Transverse colon (tissue), 4 donors: ENCODE measurements at places on chromosomes 2 and 18. TPM values are rescaled to one million over a fixed set of nuclear protein-coding genes. Genes with fewer than 3 reads are reported as not detected.

Gene SLC38A11
- total RNA-seq = not detected

Gene MZT2B
- 121 TPM for total RNA-seq

Gene FEZ2
- 40.8 TPM for total RNA-seq

Gene ATP5MC3
- 105 TPM for total RNA-seq

Gene PLEK
- 3.0 TPM for total RNA-seq

DNA sequence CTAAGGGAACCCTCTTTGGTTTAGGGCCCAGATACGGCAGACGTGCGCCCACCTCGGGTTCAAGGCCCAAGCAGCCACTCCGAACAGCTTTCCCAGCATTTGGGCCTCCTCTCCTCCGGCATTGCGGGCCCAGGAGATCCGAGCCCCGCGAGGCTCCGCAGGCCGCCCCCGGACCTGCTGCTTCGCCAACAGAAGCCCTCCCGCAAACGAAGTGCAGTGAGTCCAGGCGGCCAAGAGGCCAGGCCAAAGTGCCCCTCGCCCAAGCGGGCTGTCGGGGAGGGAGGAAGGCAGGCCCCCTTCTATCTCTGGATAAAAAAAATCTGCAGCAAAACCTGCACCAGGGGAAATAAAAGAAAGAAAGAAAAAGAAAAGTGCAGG is 6.0 kb downstream of the EN1 start:
- H3K4me1 ChIP-seq = peaks cover 28% of the 10 kb centered on the region
- peaks cover 100% of the 10 kb centered on the region for H3K27me3 ChIP-seq
- H3K27ac ChIP-seq = no peak overlapping the region
- H3K4me3 ChIP-seq = no peak overlapping the region
- DNase-seq = no peak
- no peaks in the 10 kb centered on the region for H3K36me3 ChIP-seq

- no peak overlapping the region for H3K4me3 ChIP-seq
- no peaks in the 10 kb centered on the region for H3K27me3 ChIP-seq
- no peaks in the 10 kb centered on the region for H3K36me3 ChIP-seq
- no peaks in the 10 kb centered on the region for H3K4me1 ChIP-seq
- H3K27ac ChIP-seq = no peak overlapping the region
Measured at GRCh38 chr2:99928470-99929053, 213.8 kb downstream of the AFF3 start.

DNA sequence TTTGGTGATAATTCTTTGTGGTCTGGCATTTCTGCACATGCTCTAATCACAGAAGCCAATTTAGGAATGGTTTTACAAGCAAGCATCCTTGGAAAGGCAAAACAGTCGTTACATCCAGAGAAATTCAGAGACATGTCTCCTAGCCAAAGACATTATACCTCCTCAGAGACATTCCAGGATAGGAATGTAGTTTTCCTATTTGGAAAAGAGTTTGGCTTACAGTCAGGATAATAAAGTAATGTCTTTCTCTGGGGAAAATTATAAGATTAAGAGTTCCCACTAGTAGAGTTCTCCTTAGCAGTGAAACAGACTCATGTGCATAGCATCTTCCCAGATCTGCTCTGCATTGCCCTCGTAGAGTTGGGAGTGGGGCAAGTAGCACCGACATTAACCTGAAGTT is 753.6 kb upstream of the TMEFF2 start:
- no peak overlapping the region for H3K4me3 ChIP-seq
- no peak overlapping the region for H3K27ac ChIP-seq
- no peak for DNase-seq
- no peaks in the 10 kb centered on the region for H3K36me3 ChIP-seq
- H3K4me1 ChIP-seq = no peaks in the 10 kb centered on the region

- no peak overlapping the region for H3K4me3 ChIP-seq
- H3K27me3 ChIP-seq = no peaks in the 10 kb centered on the region
- no peak for DNase-seq
- H3K27ac ChIP-seq = no peak overlapping the region
- H3K4me1 ChIP-seq = no peaks in the 10 kb centered on the region
Measured at GRCh38 chr18:79608069-79608468, 71.5 kb upstream of the CTDP1 start.

- H3K36me3 ChIP-seq = no peaks in the 10 kb centered on the region
- peaks cover 92% of the 10 kb centered on the region for H3K4me1 ChIP-seq
- H3K27ac ChIP-seq = no peak overlapping the region
- no peaks in the 10 kb centered on the region for H3K27me3 ChIP-seq
- H3K4me3 ChIP-seq = no peak overlapping the region
Measured at GRCh38 chr2:113898081-113898480, 8.2 kb downstream of the ACTR3 start.

GRCh38 chr2:197786010-197786877 is 1.1 kb upstream of the BOLL start:
- no peaks in the 10 kb centered on the region for H3K36me3 ChIP-seq
- H3K4me3 ChIP-seq = peak overlapping the region; percentile 34
- DNase-seq = peak; percentile 41
- H3K27me3 ChIP-seq = peaks cover 40% of the 10 kb centered on the region

GRCh38 chr2:3348767-3349166 is 28.9 kb downstream of the EIPR1 start:
- no peak for DNase-seq
- no peaks in the 10 kb centered on the region for H3K27me3 ChIP-seq

DNA sequence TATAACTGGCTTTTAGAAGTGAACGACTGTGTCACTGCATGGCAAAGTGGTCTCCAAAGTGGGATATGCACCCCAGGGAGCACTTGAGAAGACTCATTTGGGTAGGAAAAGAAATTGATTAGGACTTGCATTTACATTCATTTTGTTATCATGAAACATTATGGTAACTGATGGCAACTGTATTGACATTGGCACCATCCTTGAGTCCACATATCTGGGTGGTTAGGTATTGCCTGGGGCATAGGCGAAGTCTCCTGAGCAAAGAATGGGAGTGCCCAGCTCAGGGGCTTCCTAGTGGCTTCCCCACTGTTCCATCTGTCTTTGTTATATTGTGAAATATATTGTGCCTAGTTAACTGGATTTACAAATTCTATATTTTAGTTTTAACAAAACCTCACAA is 29.2 kb downstream of the SPATS2L start:
- H3K27ac ChIP-seq = peak overlapping the region; percentile 41
- H3K36me3 ChIP-seq = no peaks in the 10 kb centered on the region
- no peak overlapping the region for H3K4me3 ChIP-seq
- no peaks in the 10 kb centered on the region for H3K27me3 ChIP-seq
- no peak for DNase-seq

DNA sequence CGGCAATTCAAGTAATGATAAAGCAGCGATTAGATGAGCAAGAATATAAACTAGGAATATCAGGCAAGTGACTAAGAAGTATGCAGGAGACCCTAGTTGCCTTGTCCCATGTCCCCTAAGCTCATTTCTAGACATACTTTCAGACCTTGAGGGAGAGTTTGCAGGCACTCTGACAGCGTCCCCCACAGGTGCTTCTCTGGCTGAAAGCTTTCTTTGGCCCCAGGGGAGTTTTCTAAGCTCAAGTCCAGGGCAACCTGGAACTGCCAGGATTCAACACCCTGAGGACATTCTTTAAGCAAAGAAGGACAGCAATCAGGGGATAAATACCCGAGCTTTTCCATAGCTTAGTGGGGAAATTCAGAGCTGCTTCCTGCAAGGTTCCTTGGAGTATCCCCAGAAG is 308.1 kb upstream of the CHST9 start:
- H3K4me1 ChIP-seq = no peaks in the 10 kb centered on the region
- H3K36me3 ChIP-seq = no peaks in the 10 kb centered on the region
- no peak overlapping the region for H3K4me3 ChIP-seq
- H3K27me3 ChIP-seq = no peaks in the 10 kb centered on the region

DNA sequence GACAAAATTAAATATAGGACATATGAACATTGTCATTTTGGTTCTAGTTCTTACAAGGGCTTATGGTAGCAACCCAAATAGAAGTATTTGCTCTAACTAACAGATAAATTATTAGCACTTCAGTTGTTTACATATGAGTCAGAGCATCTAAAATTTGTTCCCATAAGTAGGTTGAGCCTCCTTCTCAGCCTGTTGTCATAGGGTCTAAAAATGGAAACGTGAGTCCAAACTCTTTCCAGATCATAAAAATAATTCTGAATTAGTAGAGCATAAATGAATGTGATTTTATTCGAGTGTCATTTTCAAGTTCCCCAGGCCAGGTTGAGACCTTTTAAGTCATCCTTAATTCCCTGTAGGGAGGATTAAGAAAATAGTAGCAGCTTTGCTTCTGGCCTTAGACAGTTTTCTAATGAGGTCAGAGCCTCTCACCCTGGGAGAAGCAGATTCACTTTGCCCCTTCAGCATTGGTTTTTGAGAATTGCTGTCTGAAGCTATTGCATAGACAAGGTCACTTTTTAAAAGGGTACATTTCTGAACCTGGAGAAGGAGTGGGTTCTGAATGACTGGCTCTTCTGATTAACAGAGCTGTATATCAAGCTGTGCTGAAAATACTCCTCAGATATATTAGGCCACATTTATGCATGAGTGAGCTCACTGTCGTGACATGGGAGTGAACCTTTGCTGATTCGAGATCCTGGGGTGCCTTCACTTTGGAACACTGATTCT is 164.3 kb downstream of the NEDD4L start:
- H3K27ac ChIP-seq = peak overlapping the region; percentile 22
- H3K36me3 ChIP-seq = no peaks in the 10 kb centered on the region
- no peak for DNase-seq

GRCh38 chr2:197515315-197515738 is 539 bp upstream of the MOB4 start:
- peak overlapping the region; percentile 94 for H3K27ac ChIP-seq
- no peaks in the 10 kb centered on the region for H3K36me3 ChIP-seq
- peaks cover 20% of the 10 kb centered on the region for H3K4me1 ChIP-seq

GRCh38 chr2:39606585-39606984 is 59.1 kb upstream of the TMEM178A start:
- no peak overlapping the region for H3K27ac ChIP-seq
- no peak overlapping the region for H3K4me3 ChIP-seq
- no peaks in the 10 kb centered on the region for H3K27me3 ChIP-seq
- DNase-seq = no peak
- H3K36me3 ChIP-seq = no peaks in the 10 kb centered on the region
- H3K4me1 ChIP-seq = no peaks in the 10 kb centered on the region

- H3K27ac ChIP-seq = no peak overlapping the region
- H3K27me3 ChIP-seq = no peaks in the 10 kb centered on the region
- no peaks in the 10 kb centered on the region for H3K36me3 ChIP-seq
- peaks cover 15% of the 10 kb centered on the region for H3K4me1 ChIP-seq
- no peak for DNase-seq
- no peak overlapping the region for H3K4me3 ChIP-seq
Measured at GRCh38 chr2:150605664-150606063, 118.2 kb upstream of the RND3 start.

GRCh38 chr2:68770271-68771111 is 35.9 kb downstream of the ARHGAP25 start:
- H3K4me3 ChIP-seq = no peak overlapping the region
- H3K36me3 ChIP-seq = no peaks in the 10 kb centered on the region

- H3K27me3 ChIP-seq = peaks cover 5% of the 10 kb centered on the region
- H3K4me1 ChIP-seq = no peaks in the 10 kb centered on the region
- H3K36me3 ChIP-seq = no peaks in the 10 kb centered on the region
- no peak overlapping the region for H3K27ac ChIP-seq
- no peak overlapping the region for H3K4me3 ChIP-seq
- no peak for DNase-seq
Measured at GRCh38 chr2:126836761-126837679, 61.7 kb upstream of the TEX51 start.

GRCh38 chr2:127218812-127219170 is 1.3 kb downstream of the CYP27C1 start:
- peak overlapping the region; percentile 42 for H3K4me3 ChIP-seq
- H3K4me1 ChIP-seq = peaks cover 5% of the 10 kb centered on the region
- H3K36me3 ChIP-seq = no peaks in the 10 kb centered on the region
- DNase-seq = no peak
- no peak overlapping the region for H3K27ac ChIP-seq

DNA sequence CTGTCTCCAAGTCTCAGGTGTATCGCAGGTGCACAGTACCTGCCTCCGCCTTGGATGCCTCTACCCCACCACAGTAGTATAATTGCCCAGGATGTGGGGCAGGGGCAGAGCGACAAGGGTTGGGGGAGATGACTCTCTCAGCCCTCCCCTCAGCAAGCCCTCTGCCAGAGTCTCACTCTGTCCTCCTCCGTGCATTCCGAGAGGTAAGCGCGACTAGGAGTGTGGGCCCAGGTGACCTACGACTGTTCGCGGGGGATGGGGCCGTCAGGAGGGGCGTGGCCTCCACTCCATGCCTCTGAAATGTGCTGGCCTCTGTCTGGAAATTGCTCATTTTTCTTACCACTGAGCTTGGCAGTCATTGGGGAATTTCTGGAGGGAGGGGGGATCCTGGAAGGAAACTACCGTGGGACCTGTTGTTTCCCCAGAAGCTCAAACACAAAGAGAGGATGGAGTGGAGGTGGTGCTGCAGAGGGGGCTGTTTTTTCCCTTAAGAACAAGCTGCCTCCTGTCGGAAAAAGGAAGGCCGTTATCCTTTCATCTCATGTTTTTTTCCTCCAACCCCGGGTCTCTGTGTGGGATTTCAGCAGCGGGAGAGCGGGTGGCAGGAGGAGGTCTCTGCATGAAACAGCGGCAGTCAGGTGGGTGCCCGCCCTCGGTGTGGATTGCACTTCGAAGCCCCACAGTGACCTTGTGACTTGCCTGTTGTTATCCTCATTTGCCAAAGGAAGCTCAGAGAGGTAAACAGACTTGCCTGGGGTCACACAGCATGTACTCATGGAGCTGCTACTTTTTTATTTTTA is 13.0 kb upstream of the RALB start:
- H3K27ac ChIP-seq = peak overlapping the region; percentile 80
- no peak overlapping the region for H3K4me3 ChIP-seq
- peak; percentile 36 for DNase-seq
- H3K4me1 ChIP-seq = peaks cover 26% of the 10 kb centered on the region
- no peaks in the 10 kb centered on the region for H3K36me3 ChIP-seq

- no peak overlapping the region for H3K27ac ChIP-seq
- H3K4me1 ChIP-seq = peaks cover 5% of the 10 kb centered on the region
- H3K27me3 ChIP-seq = peaks cover 63% of the 10 kb centered on the region
- peak; percentile 84 for DNase-seq
- H3K36me3 ChIP-seq = no peaks in the 10 kb centered on the region
Measured at GRCh38 chr2:219530048-219530963, 13.3 kb downstream of the CHPF start.

DNA sequence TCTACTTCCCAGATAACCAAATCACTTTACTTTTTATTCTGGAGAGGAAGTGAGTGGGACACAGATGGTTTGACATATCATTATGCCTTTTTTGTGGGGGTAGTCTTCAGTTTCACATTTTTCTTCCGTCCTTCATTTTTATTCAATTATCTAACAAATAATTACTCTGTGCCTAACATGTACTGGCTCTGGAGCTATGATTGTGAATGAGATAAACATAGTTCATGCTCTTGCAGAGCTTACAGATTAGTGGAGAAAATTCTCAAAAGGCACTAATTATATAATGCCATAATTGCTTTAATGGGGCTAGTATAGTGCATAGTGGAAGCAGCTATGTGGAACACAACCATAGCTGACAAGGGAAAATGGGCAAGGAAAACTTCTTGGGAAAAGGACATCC is 303.6 kb upstream of the TFPI start:
- no peak for DNase-seq
- no peak overlapping the region for H3K27ac ChIP-seq
- H3K36me3 ChIP-seq = no peaks in the 10 kb centered on the region
- no peak overlapping the region for H3K4me3 ChIP-seq
- H3K27me3 ChIP-seq = no peaks in the 10 kb centered on the region
- H3K4me1 ChIP-seq = no peaks in the 10 kb centered on the region
